ENCODE measurements at places on chromosomes 13 and 19.

GRCh38 chr13:35876601-35877000, 254.6 kb downstream of the DCLK1 start:
- no peak for DNase-seq

DNA sequence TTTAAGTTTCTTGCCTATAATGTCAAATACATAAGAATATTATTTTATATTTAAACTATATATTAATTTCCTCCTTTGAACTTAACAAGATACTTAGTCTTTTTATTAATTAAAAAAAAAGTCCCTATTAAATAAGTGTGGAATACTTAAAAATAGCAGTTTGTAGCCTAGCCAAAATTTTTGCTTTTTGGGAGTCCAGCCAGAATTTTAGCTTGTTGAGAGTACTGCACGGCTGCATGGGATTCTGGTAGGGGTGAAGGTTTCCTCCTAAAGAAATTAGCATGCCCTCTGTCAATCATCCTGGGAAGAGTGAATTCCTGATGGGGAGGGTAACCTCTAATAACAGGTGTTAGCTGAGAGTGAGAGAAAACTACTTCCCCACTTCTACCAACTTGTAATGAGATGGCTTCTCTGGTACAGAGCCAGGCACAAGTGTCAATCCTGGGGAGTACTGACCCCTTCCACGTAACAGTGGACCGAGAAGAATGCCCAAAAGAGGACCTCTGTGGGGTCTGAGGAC, 195.7 kb downstream of the SPRY2 start:
- DNase-seq: no peak

- DNase-seq: no peak
Observed at GRCh38 chr13:24681930-24682329, 1.7 kb downstream of the ATP12A start.

- no peak for DNase-seq
Observed at GRCh38 chr13:99363949-99364348, 56.8 kb upstream of the GPR183 start.
